ENCODE measurements at places on chromosomes 7 and 10.

- DNase-seq: no peak
Measured at GRCh38 chr7:86848226-86848625, 204.5 kb downstream of the GRM3 start.

- DNase-seq: no peak
Measured at GRCh38 chr7:1531979-1532455, 1.5 kb downstream of the MAFK start.

GRCh38 chr10:118669020-118669791 lies 73.8 kb upstream of the PRLHR start:
- DNase-seq: peak; percentile 12

GRCh38 chr10:70315276-70315675 lies 31.5 kb upstream of the NPFFR1 start:
- DNase-seq: no peak

DNA sequence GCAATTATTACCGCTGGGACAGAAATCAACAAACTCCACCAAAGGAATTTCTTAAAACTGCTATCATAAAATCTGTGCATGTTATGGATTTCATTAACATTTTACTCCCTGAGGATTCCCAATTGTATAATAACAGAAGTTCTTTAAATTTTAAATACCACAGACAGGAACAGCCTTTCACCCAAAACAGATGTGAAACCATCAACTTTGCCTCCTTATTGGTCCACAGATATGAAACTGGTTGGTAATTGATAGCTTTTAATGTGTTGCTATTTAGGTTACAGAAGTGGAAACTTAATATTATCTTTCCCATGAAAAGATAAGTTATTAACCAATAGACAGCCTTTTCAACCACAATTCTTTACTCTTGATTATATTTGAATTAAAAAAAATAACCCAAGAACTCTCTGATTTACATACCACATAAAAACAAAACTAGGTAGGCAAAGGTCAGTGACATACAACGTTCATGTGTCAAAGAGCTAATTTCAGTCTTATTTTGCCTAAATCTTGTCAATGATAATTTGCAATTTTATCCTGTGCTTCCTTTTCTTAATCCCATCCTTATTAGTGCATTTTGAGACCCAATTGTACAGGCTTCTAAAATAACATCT lies 90.0 kb downstream of the NRP1 start:
- DNase-seq: no peak

DNA sequence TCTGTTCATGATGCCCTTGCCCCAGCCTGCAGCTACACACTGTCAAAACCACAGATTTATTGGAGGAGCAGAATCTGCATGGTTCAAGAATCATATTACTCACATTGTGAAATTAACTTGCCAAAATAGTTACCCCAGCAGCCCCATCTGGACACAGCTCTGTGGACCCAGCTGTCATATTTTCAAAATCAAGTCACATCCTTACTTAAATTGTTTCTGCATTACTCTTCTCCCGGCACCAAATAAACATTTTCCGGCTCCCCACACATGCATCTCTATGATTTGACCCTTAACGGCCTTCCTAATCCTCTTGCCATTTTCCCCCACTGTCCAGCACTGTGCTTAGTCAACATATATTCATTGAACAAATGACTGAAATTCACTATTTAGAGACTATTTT lies 43.8 kb upstream of the GPR26 start:
- peak; percentile 40 for DNase-seq

DNA sequence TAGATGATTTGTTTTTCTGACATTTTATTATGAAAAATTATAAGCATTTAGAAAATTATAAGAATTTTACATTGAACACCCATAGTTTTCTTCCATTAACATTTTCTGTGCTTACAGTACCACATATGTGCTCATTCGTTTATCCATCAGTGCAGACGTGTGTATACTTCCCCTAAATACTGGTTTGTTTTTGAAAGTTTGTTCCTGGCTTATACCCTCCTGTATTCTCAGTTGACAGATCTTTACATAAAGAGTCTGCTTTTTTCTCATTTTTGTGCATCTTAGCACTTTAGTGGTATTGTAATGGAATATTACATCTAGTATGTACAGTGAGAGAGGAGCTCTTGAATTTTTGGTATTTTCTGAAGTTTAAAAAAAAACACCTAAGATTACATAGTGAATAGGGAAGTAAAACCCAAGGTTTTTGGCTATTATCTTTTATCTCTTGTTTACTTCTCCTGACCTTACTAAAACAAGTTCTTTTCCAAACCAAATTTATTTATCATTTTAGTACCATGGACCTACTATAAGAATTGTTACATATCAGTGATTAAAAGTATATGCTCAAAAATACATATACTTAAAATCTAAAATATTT lies 8.1 kb downstream of the DLD start:
- DNase-seq: no peak

DNA sequence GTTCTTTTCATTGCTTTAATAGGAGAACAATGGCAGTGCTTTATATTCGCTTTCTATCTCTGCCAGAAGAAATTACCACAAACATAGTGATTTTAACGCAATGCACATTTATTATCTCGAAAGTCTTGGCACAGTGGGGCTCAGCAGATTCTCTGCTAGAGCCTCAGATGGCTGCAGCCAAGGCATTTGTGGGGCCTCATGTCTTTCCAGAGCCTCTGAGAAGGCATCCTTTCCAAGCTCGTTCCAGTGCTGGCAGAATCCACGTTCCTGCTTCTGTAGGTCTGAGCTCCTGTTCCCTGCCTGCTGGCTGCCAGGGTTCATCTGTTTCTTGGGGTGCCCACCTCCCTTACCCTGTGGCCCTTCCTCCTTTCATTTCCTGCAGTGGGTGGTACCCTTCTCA lies 60.2 kb downstream of the LRRC18 start:
- DNase-seq: no peak

DNA sequence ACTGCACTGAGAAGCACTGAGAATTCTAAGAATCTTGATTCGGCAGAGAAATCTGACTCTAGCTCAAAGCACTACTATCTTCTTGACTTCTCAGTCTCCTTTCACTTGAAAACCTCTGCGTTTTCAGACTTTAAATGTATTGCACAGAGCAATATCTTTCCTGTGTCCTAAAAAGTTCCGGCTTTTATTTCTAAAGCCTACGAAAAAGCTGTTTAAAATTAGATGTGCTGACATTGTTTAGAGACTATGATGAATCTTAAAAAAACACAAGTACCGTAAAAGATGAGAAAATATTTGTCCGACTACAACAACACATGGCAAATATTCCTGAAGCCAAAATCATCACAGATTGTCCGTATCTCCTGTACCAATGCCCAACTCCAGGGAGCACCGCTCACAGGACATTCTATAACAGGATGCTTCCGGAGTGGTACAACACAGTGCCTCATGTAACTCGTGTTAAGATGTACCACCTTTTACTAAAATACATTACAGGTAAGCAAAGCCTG lies 136.9 kb downstream of the CUBN start:
- no peak for DNase-seq

GRCh38 chr7:128268233-128268632 lies 27.2 kb downstream of the LEP start:
- DNase-seq: no peak

DNA sequence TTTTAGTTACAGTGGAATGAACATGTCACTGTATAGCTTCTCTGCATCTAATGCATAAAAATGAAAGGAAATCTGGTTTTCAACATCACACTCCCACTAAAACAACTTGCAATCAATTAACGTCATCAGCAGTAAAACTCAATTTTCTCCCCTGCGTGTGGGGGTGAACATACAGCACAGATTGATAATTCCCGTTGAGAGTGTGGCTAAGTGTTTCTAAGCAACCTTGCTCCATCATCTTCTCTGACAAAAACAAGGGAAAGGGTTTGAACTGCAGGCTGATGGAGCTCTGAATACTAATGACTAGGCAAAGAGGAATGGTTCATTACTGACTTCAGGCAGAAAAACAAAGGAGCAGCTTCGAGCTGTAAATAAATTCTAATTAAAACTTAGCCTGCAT lies 238.3 kb downstream of the PARD3 start:
- DNase-seq: no peak

- no peak for DNase-seq
Measured at GRCh38 chr10:116160271-116160670, 112.7 kb downstream of the GFRA1 start.

DNA sequence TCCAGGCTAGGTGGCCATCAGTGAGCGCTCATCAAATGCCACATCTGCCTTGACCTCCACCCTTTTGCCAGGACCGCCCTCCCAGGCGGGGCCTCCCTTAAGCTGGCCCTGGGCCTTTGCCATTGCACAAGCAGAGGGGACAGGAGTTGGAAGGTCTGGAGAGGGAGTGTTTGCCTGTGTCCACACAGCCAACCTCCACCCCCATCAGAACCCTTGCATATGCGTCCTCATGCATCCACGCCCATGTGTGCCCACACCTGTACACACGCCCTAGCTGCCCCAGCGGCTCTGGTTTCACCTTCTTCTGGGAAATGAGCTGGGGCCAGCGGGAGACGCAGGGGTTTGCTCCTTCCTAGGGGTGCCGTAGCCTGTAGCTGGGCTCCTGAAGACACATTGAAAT lies 64.0 kb downstream of the NEURL1 start:
- no peak for DNase-seq

- DNase-seq: no peak
Measured at GRCh38 chr10:88546497-88546896, 36.6 kb downstream of the RNLS start.
